ENCODE measurements at places on chromosomes 1 and 21. TPM values are rescaled to one million over a fixed set of nuclear protein-coding genes. Genes with fewer than 3 reads are reported as not detected.

The LRRC71 gene
- not detected for total RNA-seq

The GJC2 gene
- 0.95 TPM for total RNA-seq

The BRDT gene
- not detected for total RNA-seq

The B4GALT3 gene
- total RNA-seq, result 145 TPM

The GUCA2B gene
- not detected for total RNA-seq

The VPS72 gene
- 39.7 TPM for total RNA-seq

The KRTAP20-3 gene
- total RNA-seq, result not detected

The CFHR3 gene
- not detected for total RNA-seq

The B3GALT2 gene
- 0.27 TPM for total RNA-seq

The RPTN gene
- not detected for total RNA-seq

The OR10J1 gene
- not detected for total RNA-seq

The COL9A2 gene
- 16.7 TPM for total RNA-seq

The CHIA gene
- total RNA-seq, result not detected

The UBL4B gene
- total RNA-seq, result not detected
